Posterior vena cava (tissue), 2 donors: ENCODE measurements at places on chromosomes 5 and 9. TPM values are rescaled to one million over a fixed set of nuclear protein-coding genes. Genes with fewer than 3 reads are reported as not detected.
A peak's percentile ranks its signal among the peaks of the same experiment; 100 is the strongest.

FOXD4L3 gene
- total RNA-seq: not detected

GFI1B gene
- total RNA-seq: not detected

MARCOL gene
- total RNA-seq: not detected

RNF180 gene
- total RNA-seq: 49.6 TPM

CCL27 gene
- total RNA-seq: not detected

IGFBPL1 gene
- total RNA-seq: 2.7 TPM

ADAMTSL2 gene
- total RNA-seq: 5.5 TPM

SHB gene
- total RNA-seq: 23.0 TPM

WNT8A gene
- total RNA-seq: not detected

NINJ1 gene
- total RNA-seq: 30.6 TPM

ANKRD18B gene
- not detected for total RNA-seq

FAM78A gene
- total RNA-seq: 4.1 TPM

- DNase-seq: no peak
Observed at GRCh38 chr5:161278739-161279660, 267.5 kb downstream of the GABRB2 start.

DNA sequence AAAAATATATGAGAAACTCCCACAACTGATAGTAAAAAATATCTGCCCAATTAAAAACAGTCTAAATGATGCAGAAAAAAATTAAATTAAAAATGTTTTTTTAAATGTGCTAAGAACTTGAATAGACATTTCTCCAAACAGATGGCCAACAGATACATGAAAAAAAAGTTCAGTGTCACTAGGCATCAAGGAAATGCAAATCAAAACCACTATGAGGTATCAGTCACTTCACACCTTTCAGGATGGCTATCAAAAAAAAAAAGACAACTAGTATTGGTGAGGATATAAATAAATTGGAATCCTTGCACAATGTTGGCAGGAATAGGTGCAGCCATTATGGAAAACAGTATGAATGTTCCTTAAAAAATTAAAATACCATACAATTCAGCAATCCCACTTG lies 16.6 kb downstream of the ZNF131 start:
- DNase-seq: no peak

DNA sequence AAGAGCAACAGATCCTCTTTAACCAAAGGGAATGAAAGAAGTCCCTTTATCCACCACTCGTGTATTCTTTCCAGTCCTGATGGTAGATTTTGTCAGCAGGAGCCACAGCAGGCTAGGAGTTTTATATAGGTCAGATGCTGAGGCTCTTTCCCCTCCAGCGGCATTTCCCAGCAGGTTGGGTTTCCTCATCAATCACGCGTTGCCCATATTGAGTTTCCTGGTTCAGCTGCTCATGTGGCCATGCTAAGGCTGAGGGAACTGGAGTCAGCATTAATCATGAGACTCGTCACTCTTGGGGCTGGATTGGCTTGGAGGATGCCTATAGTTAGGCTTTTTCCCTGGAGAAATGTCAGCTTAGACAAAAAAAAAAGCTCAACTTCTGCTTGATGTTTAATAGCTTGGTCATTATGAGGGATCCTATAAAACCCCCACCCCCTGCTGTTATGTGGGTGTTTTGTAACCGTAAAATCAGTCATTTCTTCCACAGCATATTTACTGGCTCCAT lies 193.4 kb upstream of the GAS1 start:
- DNase-seq: no peak

DNA sequence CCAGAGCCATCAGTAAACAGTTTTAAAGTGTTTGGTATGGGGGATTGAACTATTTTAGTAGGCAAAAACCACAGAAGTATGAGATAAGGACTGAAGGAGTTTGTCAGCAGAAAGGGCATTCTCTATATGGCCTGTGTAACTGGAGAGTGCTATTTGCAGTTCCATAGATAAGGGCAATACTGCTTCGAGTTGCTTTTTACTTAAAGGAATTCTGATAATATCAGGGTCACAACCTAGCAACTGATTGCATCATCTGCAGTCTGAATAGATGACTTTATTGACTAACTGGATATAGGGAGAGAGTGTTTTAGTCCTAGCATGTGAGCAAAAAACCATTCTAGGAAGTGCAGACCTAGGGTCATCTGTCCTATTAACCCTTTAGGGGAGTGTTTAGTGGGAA lies 645.2 kb upstream of the PTPRD start:
- DNase-seq: no peak

- no peak for DNase-seq
Observed at GRCh38 chr5:59152701-59153245, 569.9 kb downstream of the RAB3C start.

GRCh38 chr5:37576552-37576951 lies 197.4 kb downstream of the WDR70 start:
- no peak for DNase-seq

- DNase-seq: no peak
Observed at GRCh38 chr9:127011772-127012171, 97.2 kb downstream of the RALGPS1 start.

DNA sequence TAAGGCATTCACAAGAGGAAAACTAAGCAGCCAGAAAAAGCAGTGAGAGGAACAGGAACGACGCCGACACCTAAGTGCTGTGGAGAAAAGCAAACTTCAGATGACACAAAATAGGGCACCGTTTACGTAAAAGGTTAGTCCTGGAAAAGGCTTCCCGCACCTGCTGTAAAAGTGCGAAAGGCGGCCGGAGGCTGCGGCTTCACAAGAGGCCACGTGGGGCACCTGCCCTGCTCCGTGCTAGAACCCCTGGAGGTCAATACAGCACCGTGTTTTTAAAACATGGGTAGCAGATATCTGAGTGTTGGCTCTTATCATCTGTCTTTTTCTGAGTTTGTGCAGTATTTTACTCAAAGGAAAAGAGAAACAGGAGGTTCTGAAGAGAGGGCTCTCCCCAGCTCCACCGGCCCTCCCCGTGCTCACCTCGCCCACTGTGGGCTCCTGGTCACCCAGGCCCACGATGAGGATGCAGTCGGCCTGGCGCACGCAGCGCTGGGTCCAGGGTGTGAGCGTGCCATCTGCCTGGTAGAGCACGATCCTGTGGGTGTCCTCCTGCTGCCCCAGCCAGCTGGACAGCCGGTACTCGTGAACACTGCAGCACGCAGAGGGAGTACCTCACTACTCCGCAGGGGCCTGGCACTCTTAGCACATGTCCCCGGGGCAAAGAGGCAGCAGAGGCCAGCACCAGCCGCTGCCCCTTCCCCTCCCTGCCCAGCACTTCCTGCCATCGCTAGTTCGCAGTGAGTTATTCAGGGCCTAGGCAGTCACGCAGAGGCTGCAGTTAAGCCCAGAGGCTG lies 21.0 kb upstream of the NSMF start:
- DNase-seq: peak; percentile 72

- DNase-seq: no peak
Observed at GRCh38 chr9:81782313-81782995, 93.1 kb upstream of the TLE1 start.

GRCh38 chr9:16484180-16484579 lies 386.3 kb downstream of the BNC2 start:
- DNase-seq: no peak

GRCh38 chr9:124258607-124259157 lies 933 bp downstream of the NEK6 start:
- DNase-seq: peak; percentile 81

DNA sequence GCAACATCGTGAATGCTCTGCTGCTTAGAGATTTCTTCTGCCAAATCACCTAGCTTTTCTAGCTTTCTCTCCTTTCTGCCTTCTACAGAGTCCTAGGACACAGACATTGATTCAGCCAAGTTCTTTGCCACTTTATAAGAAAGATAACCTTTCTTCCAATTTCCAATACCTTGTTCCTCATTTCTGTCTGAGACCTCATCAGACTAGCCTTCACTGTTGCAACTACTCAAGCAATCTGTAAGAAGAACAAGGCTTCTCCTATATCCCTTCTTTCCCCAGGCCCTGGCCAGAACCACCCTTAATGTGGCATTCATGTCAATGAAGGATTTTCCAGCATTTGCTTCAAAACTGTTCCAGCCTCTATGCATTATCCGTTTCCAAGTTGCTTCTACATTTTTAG lies 24.3 kb downstream of the FBXO10 start:
- DNase-seq: no peak

DNA sequence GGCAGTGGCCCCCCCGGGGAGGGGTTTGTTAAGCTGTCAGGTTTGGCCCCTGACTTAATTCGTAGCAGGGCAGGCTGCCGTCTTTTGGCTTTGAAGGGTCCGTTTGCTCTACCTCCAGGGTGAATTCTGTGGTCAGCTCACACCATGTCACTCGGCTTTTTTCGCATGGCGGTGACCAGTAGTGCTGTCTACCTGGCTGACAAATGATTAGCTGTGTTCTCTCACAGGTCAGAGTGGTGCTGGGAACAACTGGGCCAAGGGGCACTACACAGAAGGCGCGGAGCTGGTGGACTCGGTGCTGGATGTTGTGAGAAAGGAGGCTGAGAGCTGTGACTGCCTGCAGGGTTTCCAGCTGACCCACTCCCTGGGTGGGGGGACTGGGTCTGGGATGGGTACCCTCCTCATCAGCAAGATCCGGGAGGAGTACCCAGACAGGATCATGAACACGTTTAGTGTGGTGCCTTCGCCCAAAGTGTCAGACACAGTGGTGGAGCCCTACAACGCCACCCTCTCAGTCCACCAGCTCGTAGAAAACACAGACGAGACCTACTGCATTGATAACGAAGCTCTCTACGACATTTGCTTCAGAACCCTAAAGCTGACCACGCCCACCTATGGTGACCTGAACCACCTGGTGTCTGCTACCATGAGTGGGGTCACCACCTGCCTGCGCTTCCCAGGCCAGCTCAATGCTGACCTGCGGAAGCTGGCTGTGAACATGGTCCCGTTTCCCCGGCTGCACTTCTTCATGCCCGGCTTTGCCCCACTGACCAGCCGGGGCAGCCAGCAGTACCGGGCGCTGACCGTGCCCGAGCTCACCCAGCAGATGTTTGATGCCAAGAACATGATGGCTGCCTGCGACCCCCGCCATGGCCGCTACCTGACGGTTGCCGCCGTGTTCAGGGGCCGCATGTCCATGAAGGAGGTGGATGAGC lies 1.4 kb downstream of the TUBB4B start:
- no peak for DNase-seq

- no peak for DNase-seq
Observed at GRCh38 chr9:134868751-134869553, 11.7 kb upstream of the FCN2 start.

GRCh38 chr5:32030222-32030621 lies 143.9 kb downstream of the GOLPH3 start:
- no peak for DNase-seq

DNA sequence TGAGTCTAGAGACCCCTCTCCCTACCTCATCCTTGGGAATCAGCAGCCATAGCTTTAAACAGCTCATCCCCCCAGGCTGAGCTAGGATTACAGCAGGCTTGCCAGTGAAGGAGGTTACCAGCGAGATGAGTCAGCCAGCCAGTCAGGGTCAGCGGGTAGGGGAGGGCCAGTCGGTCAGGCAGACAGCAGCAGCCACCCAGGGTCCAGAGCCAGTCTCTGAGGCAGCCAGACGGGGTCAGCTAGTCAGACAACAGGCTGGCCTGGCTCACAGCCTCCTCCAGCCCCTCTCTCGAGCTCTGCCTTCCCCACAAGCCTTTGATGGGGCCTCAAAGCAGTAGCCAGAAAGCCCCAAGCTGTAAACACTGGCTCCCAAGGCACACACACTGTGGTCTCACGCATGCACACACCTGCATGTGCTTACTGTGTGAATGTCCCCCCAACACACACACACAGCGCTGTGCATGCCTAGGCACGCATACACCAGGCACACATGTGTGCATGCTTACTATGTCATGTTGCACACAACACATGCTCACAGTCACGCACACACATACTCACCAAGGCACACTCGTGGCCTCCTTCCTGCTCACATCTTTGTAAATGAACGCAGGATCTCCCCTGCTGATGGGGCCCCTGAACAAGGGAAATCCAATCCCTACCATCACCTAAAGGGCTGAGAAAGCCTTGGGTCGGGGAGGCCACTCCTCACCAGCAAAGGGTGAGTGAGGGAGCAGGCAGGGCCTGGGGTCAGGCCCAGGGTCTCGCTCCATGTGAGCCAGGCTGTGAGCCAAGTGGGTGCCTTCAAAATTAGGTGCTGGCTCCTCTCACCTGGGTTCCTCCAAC lies 28.2 kb upstream of the CPLX2 start:
- no peak for DNase-seq
